Amygdala (tissue), 56 donors: ENCODE measurements at places on chromosomes 11 and 22.

DNA sequence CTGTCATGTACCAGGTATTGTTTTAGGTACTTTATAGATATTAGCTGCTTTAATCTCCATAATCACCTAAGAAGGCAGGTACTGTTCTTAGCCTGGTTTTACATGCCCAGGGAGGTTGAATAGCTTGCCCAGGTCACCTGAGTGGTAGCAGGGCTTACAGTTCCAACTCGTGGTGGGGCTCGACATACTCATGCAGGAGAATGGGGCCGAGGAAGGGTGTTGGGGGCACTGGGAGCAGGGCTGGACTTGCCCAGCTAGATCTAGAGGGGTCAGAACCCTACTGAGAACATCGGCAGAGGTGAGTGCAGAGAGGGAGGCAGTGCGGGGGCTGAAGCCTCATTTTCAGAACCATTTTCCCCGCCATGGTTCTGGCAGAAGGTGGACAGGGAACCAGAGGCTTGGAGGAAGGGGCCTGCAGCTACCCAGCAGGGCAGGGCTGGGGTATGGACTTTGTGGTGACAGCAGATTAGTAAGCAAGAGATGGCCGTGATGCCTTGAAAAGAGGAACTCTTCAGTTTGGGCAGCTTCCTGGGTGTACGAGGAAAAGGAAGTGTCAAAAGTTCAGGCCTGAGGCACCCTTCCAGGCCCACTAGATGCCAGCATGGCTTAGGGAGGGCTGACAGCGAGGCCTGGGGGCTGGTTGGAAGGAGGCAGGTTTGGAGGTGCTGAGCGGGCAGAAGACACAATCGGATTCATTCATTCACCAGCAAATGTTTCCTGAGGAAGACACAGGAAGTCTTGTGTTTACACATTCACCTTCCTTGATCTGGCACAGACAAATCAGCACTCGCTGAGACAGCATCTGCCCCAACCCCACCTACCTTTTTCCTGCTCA is 54.7 kb upstream of the LYVE1 start:
- no peak for DNase-seq

DNA sequence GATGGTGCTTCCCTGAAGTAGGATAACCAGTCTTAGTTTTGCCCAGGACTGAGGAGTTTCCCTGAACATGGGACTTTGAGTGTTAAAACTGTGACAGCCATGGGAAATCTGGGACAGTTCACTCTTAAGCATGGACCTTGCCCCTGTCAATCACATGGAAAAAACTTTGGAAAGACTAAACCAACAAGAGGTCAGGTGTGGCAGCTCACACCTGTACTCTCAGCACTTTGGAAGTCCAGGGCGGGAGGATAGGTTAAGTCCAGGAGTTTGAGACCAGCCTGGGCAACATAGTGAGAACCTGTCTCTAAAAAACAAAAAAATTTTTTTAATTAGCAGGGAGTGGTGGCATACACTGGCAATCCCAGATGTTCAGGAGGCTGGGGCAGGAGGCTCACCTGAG is 3.3 kb upstream of the AMBRA1 start:
- no peak for DNase-seq

DNA sequence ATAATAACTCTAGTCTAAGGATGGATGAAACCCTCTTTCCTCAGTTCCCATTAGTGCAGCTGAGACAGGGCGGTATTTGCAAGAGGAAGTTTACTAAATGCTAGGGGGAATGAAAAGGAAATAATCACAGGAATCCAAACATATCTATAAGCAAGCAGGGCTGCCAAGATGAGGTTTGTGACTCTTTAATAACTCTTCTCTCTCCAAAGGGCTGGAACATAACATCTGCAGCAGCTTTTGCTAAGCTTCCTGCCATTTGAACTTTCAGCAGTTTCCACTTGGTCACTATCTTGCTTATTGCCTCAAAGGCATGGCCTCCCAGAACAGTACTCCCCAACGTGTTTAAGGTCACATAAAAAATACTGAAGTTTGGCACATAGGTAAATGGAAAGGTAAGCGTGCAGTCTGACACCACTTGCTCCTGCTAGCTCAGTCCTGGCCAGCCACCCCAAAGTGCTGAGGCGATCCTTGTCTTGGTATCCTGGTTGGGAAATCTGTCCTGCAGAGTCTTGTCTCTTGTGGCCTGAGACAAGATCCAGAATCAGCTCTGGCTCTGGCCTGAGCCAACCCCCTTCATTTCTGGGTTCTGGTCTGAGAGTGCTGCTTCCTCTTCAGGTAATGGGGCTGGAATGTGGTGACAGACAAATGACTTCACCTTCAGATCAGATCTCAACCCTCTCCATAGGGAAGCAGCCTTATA is 81.8 kb downstream of the KCNC1 start:
- DNase-seq = no peak

DNA sequence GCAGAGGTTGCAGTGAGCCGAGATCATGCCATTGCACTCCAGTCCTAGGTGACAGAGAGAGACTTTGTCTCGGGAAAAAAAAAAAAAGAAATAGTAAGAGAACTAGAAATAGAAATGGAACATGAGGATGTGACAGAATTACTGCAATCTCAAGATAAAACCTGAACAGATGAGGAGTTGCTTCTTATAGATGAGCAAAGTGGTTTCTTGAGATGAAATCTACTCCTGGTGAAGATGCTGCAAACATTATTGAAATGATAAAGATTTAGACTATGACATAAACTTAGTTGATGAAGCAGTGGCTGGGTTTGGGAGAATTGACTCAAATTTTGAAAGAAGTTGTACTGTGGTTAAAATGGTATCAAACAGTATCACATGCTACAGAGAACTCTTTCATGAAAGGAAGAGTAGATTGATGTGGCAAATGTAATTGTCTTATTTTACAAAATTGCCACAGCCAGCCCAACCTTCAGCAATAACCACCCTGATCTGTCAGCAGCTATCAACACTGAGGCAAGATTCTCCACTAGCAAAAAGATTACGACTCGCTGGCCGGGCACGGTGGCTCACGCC is 13.7 kb downstream of the XNDC1N start:
- DNase-seq = no peak

- no peak for DNase-seq
Observed at GRCh38 chr11:28539239-28540030, 431.2 kb downstream of the METTL15 start.

- DNase-seq = no peak
Observed at GRCh38 chr11:13228572-13228971, 49.0 kb upstream of the BMAL1 start.

GRCh38 chr22:19149991-19150390 is at the start of gene GSC2:
GSC2 (minus strand) TSS chr22:19150292; CDS start chr22:19150283, 9 bp downstream.
- no peak for DNase-seq
